CD4-positive, alpha-beta T cell treated with Interleukin-10 for 1 hour (primary cell): ENCODE measurements at places on chromosomes 7 and 10.
A peak's percentile ranks its signal among the peaks of the same experiment; 100 is the strongest.

DNA sequence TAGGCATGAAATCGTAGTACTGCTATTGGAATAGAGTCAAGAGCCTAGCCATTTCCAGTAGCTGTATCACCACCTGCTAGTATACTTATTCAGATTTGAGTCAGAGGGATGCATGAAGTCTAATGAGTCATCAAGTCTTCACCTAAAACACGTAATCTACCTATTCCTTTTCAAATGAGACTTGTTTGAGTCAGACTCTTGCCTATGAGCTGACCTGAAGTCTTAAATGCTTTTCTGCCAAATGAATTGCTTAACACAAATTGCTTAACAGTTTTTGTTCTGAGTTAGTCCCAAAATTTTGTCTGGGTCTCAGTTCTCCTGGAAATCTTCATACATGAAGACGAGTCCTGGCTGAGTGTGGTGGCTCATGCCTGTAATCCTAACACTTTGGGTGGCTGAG, 165.2 kb downstream of the GNAT3 start:
- DNase-seq, result no peak

GRCh38 chr10:3948843-3949242, 163.8 kb upstream of the KLF6 start:
- DNase-seq, result peak; percentile 90

DNA sequence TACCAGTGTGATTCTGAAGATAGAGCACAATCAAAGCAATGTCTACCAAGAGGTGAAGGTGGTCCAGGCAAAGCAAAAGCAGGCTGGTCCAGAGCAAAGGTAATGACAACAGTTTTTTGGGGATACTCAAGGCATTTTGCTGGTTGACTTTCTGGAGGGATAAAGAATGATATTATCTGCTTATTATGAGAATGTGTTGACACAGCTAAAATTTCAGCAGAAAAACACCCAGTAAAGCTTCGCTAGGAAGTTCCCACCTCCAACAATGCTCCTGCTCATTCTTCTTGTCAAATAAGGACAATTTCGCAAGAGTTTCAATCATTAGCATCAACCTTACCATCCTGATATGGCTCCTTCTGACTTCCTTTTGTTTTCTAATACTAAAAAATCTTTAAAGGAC, 24.1 kb downstream of the GPR85 start:
- DNase-seq, result no peak

DNA sequence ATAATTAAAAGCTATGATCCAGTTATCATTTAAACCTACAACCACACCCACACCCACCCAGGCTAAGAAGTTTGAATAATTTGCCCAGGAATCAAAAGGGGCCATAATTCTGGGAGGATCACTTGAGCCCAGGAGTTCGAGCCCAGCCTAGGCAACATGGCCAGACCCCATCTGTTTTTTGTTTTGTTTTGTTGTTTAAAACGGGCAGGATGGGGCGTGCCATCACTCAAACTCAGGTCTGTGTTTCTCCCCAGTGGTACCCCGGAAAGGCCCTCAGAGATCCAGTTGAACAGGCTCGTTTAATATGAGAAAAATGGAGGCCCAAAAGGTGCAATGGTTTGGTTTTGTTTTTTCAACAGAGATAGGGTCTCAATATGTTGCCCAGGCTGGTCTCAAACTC, 23.3 kb downstream of the HSPB1 start:
- no peak for DNase-seq

GRCh38 chr10:30995081-30995770, 36.4 kb downstream of the ZNF438 start:
- DNase-seq, result no peak

GRCh38 chr10:32411797-32412498, 34.0 kb upstream of the CCDC7 start:
- DNase-seq, result no peak

- no peak for DNase-seq
These were observed 102.9 kb upstream of the PAX2 start for GRCh38 chr10:100642295-100642994.

GRCh38 chr10:115129752-115130151, 36.6 kb downstream of the ATRNL1 start:
- DNase-seq, result peak; percentile 14

GRCh38 chr7:28106321-28106829, 74.2 kb downstream of the JAZF1 start:
- DNase-seq, result no peak
